Immature natural killer cell (primary cell): ENCODE measurements at places on chromosomes 16 and 17. TPM values are rescaled to one million over a fixed set of nuclear protein-coding genes. Genes with fewer than 3 reads are reported as not detected.

DNA sequence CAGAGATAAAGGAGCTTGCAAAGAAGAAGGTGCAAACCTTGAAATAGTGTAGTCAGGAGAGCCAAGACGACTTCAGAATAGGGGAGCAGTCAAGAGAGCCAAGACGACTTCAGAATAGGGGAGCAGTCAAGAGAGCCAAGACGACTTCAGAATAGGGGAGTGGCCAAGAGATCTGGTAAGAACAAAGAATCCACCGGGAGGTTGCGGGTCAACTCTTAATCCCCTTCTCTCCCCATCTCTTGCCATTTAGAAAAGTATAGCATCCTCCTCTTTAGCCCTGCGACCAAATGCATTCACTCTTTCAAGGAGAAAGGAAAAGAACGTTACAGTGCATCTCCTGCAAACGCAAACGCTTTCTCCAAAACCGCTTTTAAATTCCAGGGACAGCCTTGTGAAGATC lies 713 bp downstream of the KNOP1 start:
- no peak for DNase-seq

DNA sequence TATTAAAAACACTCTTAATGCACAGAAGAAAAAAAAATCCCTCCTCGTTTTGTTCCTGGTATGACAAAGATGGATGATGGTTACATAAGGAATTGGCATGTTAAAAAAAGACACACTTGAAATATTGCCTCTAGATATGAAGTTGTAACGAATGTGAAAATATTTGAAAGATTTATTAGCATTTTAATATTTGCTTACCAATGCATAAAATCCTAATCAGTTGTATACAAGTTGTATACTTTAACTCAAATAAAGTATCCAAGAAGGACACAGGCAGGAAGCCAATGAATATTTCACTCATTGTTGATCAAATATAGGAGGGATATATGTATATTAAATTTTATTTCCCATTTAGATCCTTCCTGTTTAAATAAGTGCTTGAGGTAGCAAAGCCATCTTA lies 850.8 kb upstream of the RBFOX1 start:
- DNase-seq, result no peak

DNA sequence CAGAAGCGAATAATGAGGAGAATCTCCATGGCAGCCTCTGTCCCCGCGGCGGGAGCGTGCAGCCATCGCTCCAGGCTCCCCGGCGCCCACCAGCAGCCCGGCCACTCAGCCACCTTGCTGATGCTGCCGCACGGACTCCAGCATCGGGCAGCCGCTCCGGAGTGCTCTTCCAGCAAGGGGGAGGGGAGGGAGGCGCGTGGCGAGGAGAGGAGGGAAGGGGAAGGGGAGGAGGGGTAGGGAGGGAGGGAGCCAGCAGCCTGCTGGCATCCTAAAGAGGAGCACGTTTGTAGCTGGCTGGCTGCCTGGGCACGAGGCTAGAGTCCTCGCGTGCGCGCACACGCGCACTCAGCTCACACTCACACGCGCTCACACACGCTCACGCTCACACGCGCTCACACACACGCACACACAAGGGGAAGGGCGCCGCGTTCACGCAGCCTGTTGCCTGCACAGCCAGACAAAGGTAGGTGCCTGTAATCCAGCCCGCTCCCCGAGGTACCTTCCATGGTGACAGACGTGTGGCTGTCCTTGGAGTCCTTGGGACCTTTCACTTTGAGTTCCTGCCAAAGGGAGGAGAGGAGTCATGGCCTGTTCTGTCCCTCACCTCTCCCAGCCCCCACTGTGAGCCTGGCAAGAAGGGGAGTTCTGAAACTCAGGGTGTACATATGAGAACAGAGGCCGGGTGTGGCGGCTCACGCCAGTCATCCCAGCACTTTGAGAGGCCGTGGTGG lies 82.1 kb downstream of the TIMM22 start:
- DNase-seq, result no peak

DNA sequence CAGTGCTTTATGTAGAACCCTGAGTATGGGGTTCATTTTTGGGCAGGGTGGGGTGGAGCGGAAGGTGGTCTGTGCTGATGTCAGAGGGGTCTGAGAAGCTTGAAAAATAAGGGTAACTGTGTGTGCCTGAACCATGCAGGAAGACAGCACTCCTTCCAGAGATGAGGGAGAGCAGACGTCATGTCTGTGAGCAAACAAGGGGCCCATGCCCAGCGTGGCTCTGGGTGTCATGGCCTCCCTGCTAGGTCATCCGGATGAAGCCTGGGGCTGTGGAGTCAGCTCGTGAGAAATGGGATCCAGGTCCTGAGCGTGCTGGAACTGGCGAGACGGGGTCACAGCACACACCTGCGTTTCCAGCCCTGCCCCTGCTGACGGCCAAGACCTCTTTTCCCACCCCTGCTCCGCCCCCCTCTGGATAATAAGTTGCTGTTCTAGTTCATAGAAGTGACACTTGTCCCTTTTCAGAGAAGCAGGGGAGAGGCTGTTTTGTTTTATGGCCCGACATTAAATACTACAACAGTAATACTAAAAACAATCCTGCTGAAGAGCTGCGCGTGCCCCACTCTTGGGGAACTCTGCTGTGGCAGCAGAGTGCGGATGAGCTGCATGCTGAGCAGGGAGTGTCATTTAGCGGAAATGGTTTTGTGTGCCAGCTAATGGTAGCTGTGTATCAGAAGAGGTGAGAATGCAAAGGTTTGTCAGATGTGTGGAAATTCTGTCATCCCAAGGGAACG lies 92.6 kb downstream of the RPTOR start:
- DNase-seq, result no peak

- no peak for DNase-seq
Observed at GRCh38 chr16:90009172-90009899, 9.9 kb downstream of the DBNDD1 start.

DNA sequence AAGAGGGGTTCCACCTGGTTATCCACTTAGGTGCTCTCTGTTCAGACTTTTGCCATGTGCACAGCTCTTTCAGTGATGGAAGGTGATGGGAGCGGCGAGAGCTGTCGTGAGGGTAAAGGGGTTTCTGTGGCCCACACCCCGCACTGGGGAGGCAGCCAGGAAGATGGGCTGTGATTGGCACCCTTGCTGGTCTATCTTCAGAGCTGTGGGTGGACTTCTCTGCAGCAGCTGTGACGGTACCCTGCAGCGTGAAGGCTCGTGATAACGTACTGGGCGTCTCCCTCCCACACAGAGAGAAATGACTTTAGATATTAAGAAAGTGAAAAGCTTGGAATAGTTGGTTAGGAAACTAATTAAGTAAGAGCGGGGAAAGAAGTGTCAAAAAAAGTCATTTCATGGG lies 45.8 kb downstream of the MPRIP start:
- DNase-seq, result no peak

DNA sequence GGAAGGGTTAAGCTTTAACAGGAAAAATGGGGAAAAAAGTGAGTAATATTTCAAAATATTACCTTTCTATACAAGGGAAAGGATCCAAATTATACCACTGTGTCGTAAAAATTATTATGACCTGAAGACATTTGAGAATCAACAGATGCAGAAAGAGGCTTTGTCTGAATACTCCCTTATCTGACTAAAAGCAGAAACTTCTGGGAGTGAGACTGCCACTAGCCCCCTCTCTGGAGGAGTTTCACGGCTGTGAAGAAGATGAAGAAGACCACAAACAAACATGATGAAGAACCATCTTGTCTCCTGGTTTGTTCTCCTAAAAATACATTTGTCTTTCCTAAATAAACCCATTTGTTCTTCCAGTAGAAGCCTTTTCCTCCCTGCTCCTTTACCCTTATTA lies 29.4 kb downstream of the CNTROB start:
- DNase-seq, result no peak

- no peak for DNase-seq
Observed at GRCh38 chr16:11410376-11411058, 65.3 kb downstream of the RMI2 start.

DNA sequence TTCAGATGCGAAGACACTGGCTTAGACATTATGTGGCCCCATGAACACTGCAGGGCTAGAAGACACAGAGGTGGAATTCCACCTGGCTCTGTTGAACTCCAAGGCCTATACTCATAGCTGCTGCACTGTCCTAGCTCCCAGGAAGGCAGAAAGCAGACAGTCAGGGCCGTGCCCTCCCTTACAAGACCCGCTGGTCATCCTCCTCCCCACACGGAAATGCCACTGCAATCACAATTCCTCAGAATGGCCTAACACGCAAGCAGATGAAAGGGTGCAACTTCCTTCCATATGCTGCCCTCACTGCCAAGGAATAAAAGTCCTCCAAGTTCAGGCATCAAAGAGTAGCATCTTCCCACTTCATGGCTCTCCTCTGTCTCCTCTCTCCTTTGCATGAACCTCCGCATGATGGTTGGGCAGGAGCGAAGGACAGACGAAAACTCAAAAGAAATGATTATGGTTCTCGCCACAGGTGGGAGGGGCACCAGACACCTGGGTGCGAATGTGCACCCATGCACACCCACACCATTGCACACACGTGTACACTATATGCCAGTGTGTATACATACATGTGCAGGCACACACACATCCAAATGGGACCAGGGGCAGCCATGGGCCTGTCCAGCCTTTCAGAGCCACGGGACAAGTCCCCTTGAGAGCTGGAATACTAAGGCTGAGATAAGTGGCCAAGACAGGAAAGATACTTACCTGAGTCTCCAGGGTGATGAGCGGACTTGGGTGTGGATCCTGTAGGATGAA lies 113.3 kb downstream of the XYLT1 start:
- DNase-seq, result no peak

GRCh38 chr17:80251966-80252365 lies 8.7 kb upstream of the RNF213 start:
- DNase-seq, result no peak

Gene CIBAR2
- polyA plus RNA-seq, result not detected

Gene MYO15A
- polyA plus RNA-seq, result 0.13 TPM

Gene DNAI2
- polyA plus RNA-seq, result not detected

Gene OTOP3
- polyA plus RNA-seq, result not detected

Gene CACNB1
- 5.0 TPM for polyA plus RNA-seq

Gene SOX15
- not detected for polyA plus RNA-seq

Gene NOS2
- polyA plus RNA-seq, result not detected

Gene ZG16
- not detected for polyA plus RNA-seq

Gene SRP68
- 30.1 TPM for polyA plus RNA-seq
